ENCODE measurements at places on chromosomes 16 and 17.

- DNase-seq, result peak; percentile 87
Observed at GRCh38 chr17:35804658-35805192, 4.6 kb upstream of the TAF15 start.

GRCh38 chr17:56785405-56785804 lies 48.3 kb downstream of the C17orf67 start:
- DNase-seq, result no peak

DNA sequence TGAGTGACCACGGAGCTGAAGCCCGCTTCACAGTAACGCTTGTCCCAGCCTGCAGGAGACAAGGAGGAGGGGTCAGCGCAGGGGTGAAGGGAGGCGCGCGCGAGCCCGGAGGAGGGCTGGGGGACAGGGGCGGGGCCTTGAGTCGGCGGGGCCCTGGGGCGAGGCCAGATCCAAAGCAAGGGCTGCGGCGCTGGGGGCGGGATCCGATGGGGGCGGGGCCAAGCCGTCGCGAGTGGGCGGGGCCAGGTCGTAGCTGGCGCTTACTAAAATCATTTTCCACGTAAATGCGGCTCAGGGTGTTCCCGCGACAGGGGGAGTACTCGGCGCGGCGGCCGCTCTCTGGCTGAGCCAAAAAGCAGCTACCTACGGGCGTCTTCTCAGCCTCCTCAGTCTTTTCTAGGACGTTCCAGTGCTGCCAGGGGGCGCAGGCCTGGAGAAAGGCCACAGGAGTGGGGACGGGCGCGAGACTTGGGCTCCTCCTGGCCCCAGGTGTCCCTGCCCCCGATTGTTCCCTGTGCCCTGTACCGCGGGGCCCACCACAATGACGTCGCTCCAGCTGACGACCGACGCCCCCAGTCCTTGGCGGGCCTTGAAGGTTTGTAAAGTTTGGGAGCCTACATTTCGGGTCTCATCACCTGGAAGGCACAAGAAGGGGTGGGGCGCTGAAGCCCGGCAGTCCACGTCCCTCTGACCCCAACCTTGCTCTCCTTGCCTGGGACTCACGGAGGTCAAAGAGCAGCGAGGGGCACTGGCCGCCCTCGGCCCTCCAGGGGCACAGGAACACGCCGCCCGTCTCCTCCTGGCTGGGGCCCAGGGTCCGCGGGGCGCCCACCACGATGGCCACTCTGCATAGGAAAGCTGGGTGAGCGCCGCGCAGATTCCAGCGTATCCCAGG lies 3.9 kb downstream of the ITGA2B start:
- DNase-seq, result peak; percentile 61

DNA sequence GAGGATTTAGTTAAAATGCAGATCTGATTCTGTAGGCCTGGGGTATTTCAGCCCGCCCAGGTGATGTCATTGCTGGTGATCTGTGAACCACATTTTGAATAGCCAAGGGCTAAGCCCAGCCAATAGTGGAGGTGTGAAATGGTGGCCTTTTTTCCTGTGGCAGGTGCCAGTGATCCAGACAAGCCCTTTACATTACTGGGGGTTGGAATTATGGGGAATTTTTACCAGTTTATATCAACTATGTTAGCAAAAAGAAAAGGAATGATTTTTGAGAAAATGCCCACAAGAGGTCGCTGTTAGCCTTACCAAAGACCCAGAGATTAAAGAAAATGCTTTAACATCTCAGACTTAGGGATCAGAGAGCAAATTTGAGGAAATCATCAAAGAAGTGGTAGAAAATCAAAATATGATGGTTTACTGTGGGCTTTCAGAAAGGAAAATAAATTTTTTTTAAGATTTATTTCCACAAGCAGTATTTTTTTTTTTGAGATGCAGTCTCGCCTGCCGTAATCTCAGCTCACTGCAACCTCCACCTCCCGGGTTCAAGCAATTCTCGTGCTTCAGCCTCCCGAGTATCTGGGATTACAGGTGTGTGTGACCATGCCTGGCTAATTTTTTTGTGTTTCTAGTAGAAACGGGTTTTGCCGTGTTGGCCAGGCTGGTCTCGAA lies 3.9 kb downstream of the VPS35L start:
- peak; percentile 51 for DNase-seq

DNA sequence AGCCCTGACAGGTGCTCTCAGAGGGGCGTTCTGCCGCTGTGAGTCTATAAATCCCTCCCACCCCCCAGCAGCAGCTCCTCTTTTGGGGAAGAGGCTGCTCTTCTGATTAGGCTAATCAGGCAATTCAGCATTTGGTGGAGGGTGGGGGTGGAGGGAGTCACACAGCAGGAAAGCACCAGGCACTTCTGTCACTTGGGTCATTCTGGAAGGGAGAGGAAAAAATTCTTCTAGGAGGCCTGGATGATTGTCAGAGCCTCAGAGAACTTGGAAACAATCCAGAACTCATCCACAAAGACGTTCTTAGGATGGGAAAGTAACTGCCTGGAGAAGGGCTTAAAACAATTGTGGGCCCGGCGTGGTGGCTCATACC lies 7.3 kb upstream of the SSTR2 start:
- DNase-seq, result no peak

DNA sequence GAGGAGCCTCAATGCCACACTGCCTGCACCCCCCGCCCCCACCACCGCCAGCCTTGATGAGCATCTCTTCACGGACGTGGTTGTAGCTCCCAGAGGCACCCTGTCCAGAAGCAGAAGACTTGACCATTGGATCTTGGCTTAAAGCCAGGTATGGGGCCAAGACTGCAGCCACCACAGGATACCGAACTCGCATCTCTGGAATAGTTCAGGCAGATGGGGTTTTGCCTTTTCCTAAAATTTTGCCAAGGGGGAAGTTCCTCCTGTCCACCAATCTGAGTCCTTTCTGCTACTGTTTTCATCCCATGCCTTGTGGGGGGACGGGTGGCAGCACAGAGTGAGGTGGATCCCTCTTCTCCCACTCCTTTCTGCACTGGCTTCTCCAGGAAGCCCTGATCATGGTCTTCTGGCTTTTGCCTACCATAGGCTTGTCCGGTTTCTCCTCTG lies 939 bp downstream of the CORO6 start:
- DNase-seq, result no peak

DNA sequence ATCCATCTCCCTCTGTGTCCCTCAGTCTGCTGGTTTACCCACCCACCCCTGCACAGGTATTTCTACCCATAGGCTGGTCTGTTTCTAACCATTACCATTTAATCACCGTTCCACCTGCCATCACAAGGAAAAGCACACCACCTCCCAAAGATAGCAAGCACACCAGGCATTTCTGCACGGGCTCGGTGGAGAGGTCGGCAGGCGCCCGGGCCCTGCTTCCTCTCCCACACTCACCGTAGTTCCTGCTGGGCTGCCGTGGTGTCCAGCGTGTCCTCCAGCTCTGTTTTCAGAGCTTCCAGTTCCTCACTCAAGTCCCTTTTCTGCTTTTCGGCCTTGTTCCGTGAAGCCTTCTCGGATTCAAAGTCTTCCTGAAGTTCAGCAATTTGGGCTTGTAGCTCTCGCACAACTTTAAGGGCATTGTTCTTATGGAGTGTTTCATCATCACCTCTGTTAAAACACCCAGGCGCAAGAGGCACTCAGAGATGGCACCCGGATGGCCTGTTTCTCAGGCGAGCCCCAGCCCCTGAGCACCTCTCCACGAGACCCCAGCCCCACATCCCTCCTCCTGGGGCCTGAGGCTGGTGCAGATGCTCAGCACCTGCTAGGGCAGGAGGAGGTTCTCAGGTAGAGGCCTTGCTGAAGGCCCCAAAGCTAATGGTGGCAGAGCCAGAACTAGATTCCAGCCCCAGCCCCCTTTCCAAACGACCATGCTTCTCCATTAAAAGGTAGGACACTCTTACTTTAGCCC lies 69.0 kb downstream of the NDEL1 start:
- DNase-seq, result no peak

DNA sequence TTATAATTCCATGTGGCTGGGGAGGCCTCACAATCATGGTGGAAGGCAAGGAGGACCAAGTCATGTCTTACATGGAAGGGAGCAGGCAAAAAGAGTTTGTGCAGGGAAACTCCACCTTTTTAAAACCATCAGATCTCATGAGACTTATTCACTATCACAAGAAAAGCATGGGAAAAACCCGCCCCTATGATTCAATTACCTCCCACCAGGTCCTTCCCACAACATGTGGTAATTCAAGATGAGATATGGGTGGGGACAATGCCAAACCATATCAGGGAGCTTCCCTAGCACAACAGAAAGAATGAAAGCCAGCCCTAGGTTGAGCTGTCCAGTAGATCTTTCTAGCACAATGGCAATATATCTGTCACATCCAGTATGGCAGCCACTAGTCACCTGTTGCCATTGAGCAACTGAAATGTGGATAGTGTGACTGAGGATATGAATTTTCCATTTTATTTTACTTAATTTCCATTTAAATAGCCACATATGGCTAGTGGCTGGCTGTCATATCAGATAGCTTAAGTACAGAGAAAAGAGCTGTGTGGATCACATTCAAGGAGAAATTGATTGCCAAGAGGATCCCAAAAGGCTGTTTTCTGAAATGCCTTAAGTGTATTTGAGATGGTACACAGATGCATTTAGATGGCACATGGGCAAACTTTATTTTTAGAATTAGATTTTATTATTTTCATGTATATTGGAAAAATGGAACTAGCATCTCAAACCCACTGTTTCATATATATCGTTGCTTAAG lies 273.0 kb downstream of the GRIN2A start:
- no peak for DNase-seq

- DNase-seq, result no peak
Observed at GRCh38 chr17:13421581-13422130, 180.1 kb downstream of the HS3ST3A1 start.

- no peak for DNase-seq
Observed at GRCh38 chr17:3766779-3767178, 34.2 kb downstream of the ITGAE start.

GRCh38 chr16:58025351-58026138 lies at the start of gene MMP15:
Gene MMP15 (plus strand): TSS chr16:58025754. CDS start chr16:58026351, 597 bp downstream.
- peak; percentile 94 for DNase-seq

DNA sequence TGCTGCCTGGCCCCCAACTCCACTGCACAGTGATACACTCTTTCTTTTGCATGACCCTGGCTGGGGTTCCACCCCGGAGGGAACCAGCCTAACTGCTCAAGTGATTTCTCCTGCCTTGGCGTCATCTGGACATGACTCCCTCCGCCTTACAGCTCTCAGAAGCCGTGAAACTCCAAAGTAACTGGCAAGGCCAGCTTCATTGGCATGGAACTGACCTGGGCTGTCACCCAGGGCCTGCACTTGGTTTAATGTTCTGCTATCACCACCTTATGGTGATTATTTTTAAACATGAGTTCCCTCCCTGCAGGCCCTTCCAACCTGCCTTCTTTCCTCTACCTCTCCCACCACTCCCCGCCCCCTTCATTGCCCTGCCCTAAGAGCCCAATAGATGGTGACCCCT lies 139.7 kb upstream of the CDH5 start:
- DNase-seq, result no peak
